Activated CD4-positive, alpha-beta memory T cell treated with anti-CD3 and anti-CD28 coated beads, Interleukin-2, amount 10 ng/mL, durations not matched to agents 7 days and 5 days (primary cell): ENCODE measurements at places on chromosomes 3 and 15.
A peak's percentile ranks its signal among the peaks of the same experiment; 100 is the strongest.

DNA sequence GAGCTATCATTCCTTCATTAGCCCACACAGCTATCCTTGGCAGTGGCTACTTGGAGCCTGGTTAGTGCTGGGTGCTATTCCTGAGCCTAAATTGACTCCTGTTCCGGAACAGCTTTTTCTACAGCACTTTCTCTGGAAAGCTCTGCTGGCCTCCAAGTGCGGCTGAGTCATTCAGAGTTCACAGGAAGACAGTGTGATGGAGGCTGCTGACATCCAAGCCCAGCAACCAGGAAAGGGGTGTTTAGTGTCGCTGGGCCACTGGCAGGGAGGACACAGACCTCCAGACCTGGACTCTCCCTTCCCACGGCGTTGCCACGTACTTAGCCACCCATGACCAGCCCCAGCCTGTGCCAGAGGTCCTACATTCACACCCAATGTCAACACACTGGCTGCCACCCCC, 28.7 kb downstream of the CACNA2D2 start:
- DNase-seq = no peak

GRCh38 chr3:31241533-31241932, 291.2 kb upstream of the STT3B start:
- DNase-seq = no peak

GRCh38 chr15:49813625-49814024, 192.8 kb downstream of the DTWD1 start:
- DNase-seq = no peak

DNA sequence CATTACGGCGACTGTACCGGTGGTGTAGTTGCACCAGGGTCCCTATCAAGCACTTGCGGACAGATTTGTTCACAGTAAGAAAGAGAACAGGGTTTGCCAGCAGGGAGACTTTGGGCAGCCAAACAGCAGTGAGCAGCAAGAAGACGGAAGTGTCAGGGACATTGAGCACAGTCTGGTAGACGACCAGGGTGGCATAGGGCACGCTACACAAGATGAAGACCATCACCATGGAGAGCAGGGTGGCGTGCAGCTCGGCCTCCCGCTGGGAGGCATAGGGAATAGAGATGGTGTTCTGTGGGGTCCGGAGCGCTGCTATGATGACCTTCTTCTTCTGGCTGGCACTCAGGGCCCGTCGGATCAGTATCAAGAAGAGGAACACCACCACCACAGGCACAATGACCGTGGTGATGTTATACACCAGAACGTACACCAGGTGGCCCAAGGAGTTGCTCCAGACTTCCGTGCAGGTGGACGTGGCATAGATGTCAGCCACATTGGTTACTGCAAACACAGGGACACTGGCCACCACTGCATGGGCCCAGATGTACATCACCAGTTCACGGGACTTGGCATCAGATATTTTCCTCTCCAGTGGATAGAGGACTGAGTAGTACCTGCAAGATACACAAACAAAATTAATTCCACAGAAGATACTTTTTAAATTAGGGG, 19.1 kb upstream of the FSIP1 start:
- peak; percentile 23 for DNase-seq

GRCh38 chr3:156299569-156299968, 179.2 kb downstream of the KCNAB1 start:
- DNase-seq = no peak

DNA sequence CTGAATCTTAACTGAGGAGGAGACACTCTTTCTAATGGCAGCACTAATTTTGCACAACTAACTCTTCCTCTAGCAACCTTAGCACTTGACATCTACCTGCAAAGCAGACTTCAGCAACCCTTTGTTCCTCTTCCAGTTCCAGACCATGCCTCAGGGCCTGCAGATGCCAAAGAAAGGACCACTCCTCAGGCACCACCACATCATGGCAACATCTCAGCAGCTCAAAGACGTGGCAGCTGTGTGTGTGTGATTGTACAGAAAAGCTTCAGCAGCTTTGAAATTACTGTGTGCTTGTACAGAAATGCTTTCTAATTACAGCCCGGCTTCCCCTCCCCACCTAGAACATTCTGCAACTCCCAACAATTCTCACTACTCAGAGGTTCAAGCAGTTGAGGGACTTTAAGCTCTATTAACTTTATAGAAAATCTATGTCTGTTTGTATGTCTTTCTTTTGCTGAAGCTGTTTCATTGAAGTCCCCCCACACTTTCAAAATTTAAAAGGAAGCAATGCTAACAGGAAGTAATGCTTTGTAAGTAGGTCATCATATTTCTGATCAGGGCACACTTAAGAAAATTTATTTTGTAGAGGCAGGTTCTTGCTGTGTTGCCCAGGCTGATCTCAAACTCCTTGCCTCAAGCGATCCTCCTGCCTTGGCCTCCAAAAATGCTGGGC, 115.2 kb downstream of the CD47 start:
- DNase-seq = no peak

DNA sequence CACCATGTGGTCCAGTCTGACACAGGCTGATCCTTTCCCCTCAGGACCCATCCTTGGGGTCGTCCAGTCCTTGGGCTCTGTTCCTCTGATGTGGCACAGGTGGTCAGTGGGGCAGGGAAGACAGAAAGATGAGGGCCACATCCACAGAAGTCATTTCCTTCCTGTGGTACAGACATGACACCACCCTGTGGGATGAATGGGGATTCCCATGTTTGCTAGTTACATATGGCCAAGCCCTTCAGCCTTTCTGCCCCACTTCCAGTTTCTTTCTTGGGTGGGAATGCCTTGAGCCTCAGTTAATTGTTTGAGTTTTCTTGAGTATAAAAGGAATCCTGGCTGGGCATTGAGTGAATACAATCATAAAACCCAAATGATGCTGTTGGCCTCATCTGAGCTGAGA, 284.7 kb upstream of the CTDSPL start:
- no peak for DNase-seq

- DNase-seq = peak; percentile 24
These were observed 83.1 kb downstream of the DNAJB8 start for GRCh38 chr3:128383316-128384235.

- no peak for DNase-seq
These were observed 46.6 kb downstream of the FBLN2 start for GRCh38 chr3:13595485-13595884.

- no peak for DNase-seq
These were observed 9.9 kb downstream of the FYCO1 start for GRCh38 chr3:45985532-45986302.

DNA sequence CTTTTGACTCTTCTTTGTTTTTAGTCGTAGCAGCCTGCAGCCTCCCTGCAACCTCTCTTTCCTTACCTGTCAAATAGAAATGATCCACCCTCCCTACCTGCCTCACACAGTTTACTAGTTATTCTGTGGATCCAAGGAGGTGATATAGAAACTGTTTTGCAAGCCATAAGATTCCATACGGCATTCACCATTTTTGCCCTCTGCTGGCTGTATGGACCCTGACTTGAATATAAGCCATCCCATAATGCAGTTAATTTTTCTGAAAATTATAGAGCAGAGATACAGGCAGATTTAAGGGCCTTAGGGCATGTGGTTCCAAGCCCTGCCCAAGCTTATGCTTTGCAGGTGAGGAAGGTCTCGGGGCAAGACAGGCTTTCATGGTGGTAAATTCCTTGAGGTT, 63.8 kb downstream of the CPN2 start:
- no peak for DNase-seq

DNA sequence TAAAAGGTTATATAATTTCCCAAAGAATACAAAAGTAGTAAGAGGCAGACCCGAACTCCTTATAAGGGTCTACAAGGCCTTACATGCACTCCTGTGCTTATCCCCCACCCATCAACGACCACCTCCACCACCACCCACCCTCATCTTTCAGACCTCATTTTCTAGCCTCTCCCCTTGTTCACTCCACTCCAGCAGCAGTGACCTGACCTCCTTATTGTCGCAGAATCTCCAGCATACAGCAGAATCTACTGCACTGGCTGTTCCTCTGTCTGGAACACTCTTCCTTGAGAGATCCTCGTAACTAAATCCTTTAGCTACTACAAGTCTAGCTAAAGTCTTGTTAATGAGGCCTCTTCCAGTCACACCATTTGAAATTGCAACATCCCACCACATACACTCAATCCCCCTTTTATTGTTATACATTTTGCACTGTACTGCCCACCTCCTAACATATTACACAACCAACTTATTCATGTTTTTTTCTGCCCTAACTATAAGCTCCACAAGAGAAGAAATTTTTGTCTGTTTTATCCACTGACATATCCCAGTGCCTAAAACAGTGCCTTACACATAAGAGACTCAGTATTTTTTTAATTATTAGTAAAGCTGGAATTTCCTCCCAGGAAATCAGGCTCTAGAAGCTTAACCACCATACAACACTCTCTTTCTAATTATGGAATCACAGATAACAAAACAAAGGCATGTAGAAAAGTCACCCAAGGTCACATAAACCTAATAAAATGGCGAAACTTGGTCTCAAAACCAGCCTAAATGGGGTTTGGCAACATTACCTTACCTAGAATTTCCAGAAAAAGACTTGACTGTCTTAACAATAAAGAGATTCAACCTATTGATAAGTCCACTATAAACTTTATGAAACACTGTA, 40.2 kb downstream of the ZNF148 start:
- no peak for DNase-seq

- peak; percentile 21 for DNase-seq
These were observed 101.2 kb downstream of the NFKBIZ start for GRCh38 chr3:101950510-101950909.

DNA sequence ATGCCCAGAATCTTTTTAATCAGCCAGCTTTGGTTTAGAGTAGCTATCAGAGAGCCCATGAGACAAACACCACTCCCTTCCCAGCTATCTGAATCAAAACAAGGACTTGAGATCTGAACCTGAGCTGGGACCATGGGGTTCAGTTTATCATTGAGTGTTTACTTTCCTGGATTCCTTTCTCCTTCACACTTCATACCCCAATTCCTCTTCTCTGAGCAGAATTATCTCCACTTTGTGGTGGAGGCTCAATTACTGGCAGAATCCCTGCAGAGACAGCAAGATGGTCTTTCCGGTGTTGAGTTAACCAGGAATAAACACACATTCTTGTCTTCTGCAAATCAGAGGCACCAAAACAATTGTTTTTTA, 102.4 kb downstream of the RPL22L1 start:
- no peak for DNase-seq

DNA sequence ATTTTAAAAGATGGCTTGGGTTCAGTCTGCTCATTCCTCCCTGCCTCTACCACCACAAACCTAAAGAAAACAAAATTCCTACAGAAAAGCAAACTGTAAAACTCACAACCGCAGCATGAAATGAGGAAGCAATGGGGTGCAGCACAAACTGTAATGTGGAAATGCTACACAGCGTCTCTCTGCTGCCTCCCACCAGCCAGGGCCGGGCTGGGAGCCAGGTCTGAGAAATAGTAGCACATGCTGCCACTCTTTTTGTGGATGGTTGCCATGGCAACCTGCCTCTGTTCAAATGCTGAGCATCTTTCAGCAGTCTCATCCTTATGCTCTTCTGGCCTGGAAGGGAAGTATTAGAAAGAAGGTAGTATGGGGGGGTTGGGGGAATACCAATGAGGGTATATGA, 55.4 kb downstream of the EOMES start:
- DNase-seq = peak; percentile 32

DNA sequence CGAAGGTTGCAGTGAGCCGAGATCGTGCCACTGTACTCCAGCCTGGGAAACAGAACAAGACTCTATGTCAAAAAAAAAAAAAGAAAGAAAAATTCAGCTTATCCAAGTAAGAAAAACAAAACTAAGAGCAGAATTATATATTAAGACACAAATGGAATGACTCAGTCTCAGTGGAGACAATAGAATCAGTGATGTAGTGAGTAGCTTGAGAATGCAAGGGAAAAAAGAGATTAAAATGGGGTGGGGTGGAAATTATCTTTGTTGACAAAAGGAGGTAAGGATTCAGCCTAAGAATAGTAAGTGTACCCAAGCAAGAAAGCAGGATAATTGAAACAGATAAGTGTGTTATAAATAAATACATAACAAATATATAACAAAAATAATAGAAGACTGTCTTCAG, 70.7 kb downstream of the BLM start:
- DNase-seq = no peak

DNA sequence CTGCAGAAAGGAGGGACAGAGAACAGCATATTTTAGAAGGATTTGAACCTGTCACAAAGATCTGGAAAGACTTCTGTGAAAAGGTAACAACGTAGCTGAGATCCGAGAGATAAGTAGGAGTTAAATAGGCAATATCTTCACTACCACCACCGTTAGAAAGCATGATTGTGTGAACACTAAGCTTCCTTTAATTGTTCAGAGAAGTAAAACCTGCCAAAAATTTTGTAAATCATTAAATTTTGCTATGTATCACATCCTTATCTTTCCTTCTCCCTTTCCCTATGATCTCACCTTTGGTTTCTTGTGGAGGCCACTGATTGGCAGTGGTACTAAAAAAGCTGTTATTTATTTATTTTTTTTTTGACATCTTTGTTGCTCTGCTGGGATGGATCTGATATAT, 346.9 kb downstream of the NLGN1 start:
- no peak for DNase-seq

DNA sequence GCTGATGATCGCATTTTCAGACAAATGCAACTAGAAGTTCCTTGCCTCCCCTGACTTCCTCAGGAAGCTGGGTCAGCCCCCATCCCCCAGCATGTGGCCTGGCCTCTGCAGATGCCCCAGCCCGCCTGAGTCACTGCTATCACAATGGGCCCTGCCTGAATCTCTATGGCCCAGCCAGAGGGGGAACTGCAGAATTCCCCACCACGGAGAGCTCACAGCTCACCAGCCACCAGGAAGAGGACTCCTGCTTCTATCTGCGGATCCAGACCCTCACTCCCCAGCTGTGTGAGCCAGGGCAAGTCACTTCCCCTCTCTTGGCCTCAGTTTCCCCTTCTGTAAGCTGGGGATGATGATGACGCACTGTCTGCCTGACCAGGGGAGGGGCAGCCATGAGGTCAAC, 6.9 kb downstream of the PLXND1 start:
- DNase-seq = no peak

DNA sequence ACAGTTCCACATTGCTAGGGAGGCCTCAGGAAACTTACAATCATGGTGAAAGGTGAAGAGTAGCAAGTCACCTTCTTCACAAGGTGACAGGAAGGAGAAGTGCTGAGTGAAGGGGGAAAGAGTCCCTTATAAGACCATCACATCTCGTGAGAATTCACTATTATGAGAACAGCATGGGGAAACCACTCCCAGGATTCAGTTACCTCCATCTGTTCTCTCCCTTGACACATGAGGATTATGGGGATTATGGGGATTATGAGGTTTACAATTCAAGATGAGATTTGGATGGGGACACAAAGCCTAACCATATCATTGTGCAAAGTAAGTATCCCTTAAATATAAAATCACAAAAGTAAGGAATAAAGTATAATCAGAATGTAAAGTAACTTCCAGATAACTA, 375.9 kb upstream of the NAALADL2 start:
- no peak for DNase-seq
